ENCODE measurements at places on chromosomes 13 and 19.

- DNase-seq = no peak
These were observed 201.4 kb downstream of the OXGR1 start for GRCh38 chr13:96792736-96793403.

DNA sequence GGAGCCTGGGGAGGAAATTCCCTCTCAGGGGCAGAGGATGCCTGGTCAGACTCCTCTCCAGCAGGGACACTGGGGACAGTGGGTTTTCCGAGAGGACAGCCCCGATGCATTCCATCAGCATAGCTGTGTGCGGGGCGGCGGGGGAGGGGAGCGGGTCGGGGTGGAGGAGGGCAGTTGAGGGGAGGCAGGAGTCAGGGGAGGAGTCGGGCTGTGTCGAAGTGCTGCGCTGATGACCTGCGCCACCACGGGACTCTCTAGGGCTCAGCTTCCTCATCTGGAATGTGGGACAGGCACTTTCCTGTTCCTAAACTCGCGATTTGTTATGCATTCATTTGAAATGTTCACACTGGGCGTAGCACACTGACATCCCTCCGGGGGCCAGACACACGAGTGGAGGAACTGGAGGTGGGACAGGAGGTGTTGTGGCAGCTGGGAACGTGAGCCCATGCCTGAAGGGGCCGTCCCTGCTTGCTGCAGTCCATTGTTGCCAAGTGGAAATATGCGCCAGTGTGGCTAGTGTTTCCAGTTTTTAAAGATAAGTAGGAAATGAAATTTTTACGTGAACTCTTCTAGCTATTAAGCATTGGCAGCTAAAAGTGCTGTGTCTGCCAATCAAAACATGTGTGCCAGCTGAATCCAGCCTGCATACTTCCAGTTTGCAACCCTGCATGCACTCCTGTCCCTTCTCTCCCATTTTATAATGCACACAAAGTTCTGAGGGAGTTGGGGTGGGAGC lies 43.3 kb downstream of the FLT1 start:
- DNase-seq = no peak

GRCh38 chr19:6392221-6393073 lies 517 bp downstream of the GTF2F1 start:
- no peak for DNase-seq

- no peak for DNase-seq
These were observed 53.0 kb upstream of the ZNF254 start for GRCh38 chr19:24033963-24034342.

GRCh38 chr13:26048741-26049140 lies 3.1 kb downstream of the SHISA2 start:
- DNase-seq = no peak

GRCh38 chr13:103961784-103962183 lies 895.6 kb upstream of the SLC10A2 start:
- no peak for DNase-seq

GRCh38 chr13:92716749-92717148 lies 509.9 kb upstream of the GPC6 start:
- no peak for DNase-seq

Data from effector CD4-positive, alpha-beta T cell (primary cell).